ENCODE measurements at places on chromosomes 1 and 21.

GRCh38 chr1:233293556-233294446 lies 1.7 kb downstream of the PCNX2 start:
- DNase-seq, result no peak

DNA sequence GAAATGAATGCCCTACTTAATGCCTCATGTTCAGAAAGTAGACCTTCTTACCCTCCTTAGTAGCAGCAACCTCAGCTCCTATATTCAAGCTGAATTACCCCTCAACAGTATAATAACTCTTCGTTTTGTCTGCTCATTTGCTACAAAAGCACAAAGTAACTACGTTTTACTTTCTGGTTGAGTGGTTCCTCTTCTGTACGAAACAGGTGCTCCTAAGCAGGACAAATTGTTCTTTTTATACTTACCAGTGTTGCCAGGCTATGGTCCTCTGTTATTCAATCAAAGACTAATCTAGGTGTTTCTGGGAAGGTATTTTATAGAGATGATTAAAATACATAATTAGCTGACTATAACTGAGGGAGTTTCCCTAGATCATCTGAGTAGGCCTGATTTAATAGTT lies 484.2 kb upstream of the ADAMTS5 start:
- DNase-seq, result no peak

- DNase-seq, result no peak
Measured at GRCh38 chr1:230303822-230304221, 122.3 kb downstream of the PGBD5 start.

- no peak for DNase-seq
Measured at GRCh38 chr1:55088413-55088812, 49.1 kb downstream of the PCSK9 start.

DNA sequence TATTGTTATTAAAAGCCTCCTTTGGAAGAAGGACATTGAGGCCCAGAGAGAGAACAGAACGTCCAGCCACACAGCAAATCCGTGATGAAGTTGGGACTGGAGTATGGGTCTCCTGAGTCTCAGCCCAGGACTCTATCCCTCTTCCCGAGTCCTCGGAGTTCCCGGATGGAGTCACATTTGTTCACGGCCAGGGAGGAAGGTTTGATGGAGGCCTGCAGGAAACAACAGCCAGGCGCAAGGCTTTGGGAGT lies 357 bp upstream of the TXLNA start:
- DNase-seq, result no peak

DNA sequence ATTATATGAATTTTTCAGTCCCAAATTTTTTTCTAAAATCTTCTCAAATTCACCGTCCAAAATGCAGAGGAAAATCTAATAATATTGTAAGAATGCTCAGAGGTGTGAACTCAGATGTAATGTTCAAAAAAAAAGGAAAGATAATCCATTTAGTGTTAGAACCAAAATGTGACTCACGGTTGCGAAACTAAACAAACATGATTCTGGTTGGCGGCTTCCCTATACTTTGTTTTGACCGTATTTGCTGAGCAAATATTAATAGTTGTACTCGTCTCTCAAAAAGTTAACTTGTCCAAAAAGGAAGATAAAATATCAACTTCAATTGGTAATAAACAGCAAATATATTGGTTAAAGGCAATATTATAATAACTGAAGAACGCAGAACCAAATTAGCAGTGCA lies 34.4 kb downstream of the ZSWIM5 start:
- no peak for DNase-seq

DNA sequence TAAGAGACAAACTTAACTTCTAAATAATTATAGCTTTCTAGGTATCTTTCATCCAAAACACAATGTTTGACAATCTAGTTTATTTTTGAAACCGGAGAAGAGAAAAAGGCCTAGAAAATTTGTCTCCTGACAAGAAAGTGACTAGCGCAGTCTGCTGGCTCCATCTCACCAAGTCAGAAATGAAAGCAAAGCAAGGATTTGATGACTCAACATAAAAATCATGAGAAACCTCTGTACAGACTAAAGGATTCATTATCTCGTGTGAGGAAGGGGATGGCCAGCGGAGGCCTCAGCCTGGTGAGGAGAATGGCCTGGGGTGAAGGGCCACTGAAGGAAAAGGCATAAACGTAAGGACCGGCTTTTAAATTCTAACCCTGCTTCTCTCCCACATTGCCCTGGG lies 20.0 kb upstream of the TSNAX start:
- no peak for DNase-seq

DNA sequence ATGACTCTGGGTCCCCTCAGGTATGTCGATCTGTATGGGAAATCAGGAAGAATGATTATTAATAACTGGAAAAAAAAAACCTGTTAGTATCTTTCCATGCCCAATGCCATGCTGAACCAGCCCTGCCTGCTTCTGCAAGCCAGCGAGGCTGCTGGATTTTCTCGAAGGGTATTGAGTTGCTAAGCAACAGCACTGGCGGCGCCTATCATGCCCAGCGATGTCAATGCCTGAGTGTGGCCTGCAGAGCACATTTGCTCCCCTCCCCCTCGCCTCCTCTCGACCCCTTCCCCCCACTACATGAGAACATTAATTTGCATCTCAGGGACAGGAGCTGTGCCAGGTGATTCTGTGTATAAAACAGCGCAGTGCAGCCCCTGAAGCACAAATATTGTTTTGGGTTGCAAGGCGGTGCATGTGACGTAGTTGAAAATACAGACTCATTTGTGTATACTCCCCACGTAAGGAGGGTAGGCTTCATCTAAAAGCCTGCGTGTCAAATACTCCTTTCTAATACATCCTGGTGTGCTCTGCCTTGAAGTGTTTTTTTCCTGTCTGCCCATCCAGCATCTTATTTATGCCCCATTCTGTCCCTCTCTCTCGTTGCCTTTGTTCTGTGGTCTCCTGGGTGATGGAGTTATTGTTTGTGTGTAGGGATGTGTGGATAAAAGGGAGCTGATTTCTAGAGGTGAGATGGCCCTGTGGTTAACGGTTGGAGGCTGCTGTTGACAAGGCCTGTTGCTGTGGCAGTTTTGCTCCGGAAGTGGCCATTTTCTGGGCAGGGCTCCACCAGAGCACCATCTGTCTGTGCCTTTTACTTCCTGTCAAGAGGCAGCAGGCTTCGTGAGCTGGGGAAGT lies 32.7 kb upstream of the ATP5PO start:
- DNase-seq, result peak; percentile 86

DNA sequence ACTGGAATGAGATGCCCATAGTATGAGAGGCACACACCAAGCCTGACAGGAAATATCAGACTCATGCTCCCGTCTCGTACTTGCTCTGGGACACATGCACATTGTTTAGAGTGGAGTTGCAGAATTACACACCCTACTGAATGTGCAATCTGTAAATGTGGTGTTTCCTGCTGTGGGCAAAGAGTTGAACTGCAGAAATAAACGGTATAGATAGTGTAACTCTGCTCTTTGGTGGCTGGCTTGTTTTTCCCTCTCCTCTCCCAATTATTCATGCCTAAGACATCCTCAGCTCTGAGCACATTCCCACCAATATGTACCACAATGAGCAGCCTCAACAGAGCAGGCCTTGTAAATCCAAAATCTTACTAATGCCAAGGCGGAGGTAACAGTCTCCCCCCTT lies 90.1 kb upstream of the DIRAS3 start:
- no peak for DNase-seq

DNA sequence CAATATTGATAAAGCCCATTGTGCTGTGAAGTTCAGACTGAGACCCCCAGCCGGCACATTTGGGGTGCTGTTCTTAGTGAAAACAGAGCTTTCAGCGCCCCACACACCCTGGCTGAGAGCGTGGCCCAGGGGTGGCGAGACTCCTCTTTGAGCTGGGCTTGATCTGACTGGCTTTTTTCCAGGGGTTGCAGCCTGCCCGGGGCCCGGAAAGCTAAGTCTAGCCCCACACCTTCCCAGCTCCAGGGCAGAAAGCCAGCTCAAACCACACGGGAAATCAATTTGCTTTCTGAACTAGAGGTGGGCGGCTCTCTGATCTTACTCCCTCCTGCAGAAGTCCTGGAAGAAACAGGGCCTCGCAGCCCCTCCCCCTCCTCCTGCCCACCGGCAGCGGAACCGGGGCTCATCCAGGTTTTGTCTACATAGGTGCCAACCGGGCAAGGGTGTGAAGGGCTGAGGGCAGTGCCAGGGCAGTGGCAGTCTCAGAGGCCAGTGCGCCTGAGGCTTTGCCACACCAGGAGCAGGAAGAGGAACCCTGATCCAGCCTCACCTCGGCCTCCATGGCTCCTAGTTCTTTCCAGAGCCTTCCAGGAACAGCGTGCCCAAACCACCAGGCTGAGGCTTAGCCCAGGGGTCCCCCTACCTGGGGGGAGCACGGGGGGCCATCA lies 155.3 kb downstream of the NPHP4 start:
- DNase-seq, result no peak

DNA sequence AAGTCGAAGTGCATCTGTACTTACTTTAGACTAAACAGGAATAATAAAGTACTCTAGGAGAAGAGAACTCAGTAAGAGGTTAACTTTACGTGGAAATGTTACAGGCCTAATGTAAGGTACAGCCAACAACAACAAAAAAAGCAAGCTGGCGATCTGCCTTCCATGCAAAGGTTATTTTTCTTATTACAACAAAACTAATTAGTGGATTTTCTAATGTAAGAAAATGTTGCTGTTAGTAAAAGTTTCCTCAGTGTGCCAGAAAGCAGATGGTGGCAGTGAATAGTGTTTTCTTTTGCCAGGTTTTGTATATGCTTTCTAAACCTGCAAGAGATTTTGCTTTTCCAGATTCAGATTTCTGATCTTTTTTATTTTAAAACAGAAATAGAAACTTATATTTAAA lies 179.2 kb downstream of the NFIA start:
- DNase-seq, result no peak

DNA sequence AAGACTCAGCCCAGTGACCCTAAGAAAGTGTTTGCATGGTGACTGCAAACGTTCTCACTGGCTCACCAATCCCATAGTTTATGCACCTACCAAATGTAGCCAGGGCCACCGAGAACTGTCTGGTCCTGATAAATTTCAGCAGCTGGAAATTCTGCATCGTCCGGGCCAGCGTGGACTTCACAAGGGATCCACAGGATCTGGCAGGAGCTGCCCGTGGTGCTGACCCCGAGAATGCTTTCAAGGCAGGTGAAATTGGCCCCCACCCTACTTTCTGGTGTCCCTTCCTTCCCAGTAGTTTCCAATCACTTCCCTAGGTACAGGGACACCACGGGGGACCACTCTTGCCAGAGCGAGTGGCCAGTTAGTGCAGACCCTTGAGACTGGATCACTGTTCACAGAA lies 26.2 kb downstream of the UBASH3A start:
- DNase-seq, result no peak

DNA sequence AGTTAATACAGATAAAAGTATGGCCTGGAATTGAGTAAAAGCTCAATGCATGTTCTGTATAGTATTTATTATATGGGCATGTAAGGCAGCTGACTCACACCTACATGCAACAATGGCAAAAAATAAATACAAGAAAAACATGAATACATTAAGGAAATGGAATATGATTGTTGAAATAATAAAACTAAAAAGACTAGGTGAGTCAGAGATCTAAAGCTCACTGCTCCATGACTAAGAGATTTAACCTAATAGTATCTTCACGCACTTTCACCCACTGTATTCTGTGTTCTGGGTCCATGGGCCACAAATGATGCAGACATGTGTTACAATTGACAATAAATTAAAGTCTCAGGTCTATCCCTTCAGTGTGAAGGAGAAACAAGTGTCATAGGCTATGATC lies 607.0 kb downstream of the AGBL4 start:
- DNase-seq, result no peak

GRCh38 chr1:30845237-30845903 lies 63.2 kb downstream of the SDC3 start:
- no peak for DNase-seq

- DNase-seq, result no peak
Measured at GRCh38 chr1:213905344-213905743, 82.4 kb upstream of the PROX1 start.

- no peak for DNase-seq
Measured at GRCh38 chr1:173663159-173663558, 6.5 kb downstream of the ANKRD45 start.

- DNase-seq, result no peak
Measured at GRCh38 chr1:206510371-206510770, 3.0 kb downstream of the RASSF5 start.

- no peak for DNase-seq
Measured at GRCh38 chr1:44924835-44925464, 61.4 kb downstream of the EIF2B3 start.

GRCh38 chr1:187249196-187249595 lies 420.4 kb downstream of the PLA2G4A start:
- no peak for DNase-seq

DNA sequence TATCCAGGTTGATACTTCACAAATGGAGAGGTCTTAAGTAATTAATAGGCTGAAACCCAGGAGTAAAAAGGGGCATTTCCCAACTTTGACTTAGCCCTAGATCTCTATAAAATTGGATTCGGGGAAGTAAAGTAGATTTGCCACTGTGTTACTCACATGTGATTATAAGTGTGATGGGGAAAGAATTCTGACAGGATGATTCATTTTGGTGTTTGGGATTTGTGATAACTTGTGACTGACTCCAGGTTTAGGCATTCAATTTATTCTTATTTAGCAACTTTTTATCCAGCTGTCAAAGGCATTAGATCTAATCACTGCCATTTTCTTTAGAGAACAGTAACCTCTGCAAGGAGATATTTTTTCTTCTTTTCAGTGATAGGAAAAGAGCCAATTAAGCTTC lies 175.5 kb downstream of the ASTN1 start:
- no peak for DNase-seq

DNA sequence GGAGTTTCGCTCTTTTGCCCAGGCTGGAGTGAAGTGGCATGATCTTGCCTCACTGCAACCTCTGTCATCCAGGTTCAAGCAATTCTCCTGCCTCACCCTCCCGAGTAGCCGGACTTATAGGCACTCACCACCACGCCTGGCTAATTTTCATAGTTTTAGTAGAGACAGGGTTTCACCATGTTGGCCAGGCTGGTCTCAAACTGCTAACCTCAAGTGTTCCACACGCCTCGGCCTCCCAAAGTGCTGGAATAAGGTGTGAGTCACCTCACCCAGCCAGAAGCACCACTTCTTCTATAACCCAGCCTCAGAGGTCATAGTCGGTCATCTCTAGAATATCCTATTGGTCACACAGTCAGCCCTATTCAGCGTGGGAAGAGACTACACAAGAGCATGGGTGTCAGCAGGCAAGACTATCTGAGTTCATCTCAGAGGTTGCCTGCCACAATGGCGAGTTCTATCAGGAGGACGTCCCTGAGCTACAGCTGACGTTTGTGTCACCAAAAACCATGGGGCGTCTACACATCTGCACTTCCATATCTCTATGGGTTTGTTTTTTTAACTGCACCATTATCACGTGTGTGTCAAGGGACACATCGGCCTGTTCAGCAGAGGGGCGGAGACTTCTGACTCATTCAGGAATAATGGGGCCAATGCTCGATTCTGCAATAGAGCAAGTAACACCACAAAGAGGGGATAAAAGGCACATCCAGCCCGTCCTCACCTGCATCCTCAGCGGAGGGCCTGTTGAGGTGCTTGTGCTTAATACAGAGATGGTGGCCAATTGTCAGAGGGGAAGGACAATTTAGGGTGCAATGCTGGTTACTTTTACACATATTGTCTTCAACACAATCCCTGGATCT lies 256.3 kb upstream of the IRF2BP2 start:
- no peak for DNase-seq

GRCh38 chr21:29506214-29506613 lies 207.5 kb downstream of the BACH1 start:
- no peak for DNase-seq

All from nucleus accumbens (tissue), 56 donors.